ENCODE measurements at places on chromosomes 1 and 21. TPM values are rescaled to one million over a fixed set of nuclear protein-coding genes. Genes with fewer than 3 reads are reported as not detected.

- DNase-seq: no peak
Measured at GRCh38 chr1:96072021-96072420, 649.6 kb upstream of the PTBP2 start.

DNA sequence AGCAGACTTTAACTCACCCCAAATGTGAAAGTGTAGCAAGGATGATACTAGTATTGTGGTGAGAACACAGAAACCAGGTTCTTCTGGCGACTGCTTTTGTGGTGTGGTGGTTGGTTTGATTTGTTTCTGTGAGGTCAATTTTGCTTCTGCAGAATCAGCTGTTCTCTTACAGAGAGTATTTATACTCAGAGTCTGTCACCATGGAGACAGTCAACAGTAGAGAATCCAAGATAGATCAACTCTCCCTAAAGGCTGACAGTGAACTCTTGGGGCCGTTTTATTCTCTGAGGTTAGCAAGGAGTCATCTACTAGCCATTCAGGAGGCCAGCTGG is at the start of gene CFAP107:
Gene CFAP107 (plus strand): TSS at position 209 of the 332 bp plus-strand sequence. CDS start 231 bp downstream, outside the sequence.
- no peak for DNase-seq

- DNase-seq: no peak
Measured at GRCh38 chr1:28580722-28581530, 11.1 kb upstream of the RAB42 start.

- DNase-seq: no peak
Measured at GRCh38 chr1:89966656-89967055, 28.3 kb upstream of the ZNF326 start.

- no peak for DNase-seq
Measured at GRCh38 chr21:34582506-34583150, 32.3 kb downstream of the RCAN1 start.

- no peak for DNase-seq
Measured at GRCh38 chr21:39119891-39120290, 63.4 kb downstream of the PSMG1 start.

DNA sequence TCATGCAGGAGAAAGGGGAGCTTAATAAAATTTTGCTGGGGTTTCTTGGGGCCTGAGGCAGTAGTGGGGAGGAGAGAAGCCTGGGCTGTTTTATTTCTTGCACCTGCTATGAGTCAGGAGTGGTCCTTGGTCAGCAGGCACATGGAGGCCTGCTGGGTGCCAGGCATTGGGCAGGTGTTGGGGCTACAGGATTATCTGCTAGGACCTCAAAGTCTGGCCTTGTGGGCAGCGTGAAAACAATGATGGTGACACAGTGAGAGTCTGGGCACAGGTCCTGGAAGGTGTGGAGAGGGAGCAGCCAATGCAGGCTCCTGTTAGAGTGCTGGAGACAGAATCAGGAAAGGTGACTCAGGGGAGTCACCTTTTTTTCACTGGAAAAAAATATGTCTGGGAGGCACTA is 17.2 kb downstream of the ROR1 start:
- no peak for DNase-seq

SHE gene
- polyA plus RNA-seq: not detected

GRCh38 chr1:195766709-195767108 is 841.5 kb downstream of the KCNT2 start:
- DNase-seq: no peak

SLC35F3 gene
- 0.09 TPM for polyA plus RNA-seq

SEMA4A gene
- polyA plus RNA-seq: 0.49 TPM

GRCh38 chr1:62435231-62436038 is 1.4 kb upstream of the USP1 start:
- DNase-seq: no peak

FCAMR gene
- polyA plus RNA-seq: not detected

DNA sequence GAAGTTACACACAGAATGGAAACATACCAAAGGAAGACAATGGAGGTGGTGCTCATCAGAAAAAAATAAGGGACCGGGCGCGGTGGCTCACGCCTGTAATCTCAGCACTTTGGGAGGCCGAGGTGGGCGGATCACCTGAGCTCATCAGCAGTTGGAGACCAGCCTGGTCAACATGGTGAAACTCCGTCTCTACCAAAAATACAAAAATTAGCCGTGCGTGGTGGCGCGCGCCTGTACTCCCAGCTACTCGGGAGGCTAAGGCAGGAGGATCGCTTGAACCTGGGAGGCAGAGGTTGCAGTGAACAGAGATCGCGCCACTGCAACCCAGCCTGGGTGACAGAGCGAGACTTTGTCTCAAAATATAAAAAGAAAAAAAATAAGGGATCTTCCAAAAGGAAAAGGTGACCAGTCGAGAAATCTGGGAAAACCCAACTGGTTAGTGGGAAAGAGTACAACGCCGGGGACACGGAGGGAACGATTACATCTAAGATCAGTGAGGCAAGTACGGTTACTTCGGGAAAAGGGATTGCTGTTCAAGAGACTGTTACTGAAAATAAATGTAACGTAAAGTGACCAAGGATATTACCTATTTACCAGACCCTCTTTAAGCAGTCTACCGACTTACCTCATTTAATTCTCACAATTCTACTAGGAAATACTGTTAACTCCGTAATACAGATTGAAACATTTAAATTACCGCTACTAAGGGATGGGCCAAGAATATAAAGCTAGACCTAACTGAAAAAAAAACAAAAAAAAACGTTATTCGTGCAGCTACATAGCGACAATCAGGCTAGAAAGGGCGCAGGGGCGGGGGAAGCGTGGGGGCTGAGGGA is 822 bp downstream of the CCT3 start:
- no peak for DNase-seq

LBR gene
- 16.7 TPM for polyA plus RNA-seq

MYCL gene
- polyA plus RNA-seq: 0.22 TPM
